ENCODE measurements at places on chromosomes 3 and 15.

DNA sequence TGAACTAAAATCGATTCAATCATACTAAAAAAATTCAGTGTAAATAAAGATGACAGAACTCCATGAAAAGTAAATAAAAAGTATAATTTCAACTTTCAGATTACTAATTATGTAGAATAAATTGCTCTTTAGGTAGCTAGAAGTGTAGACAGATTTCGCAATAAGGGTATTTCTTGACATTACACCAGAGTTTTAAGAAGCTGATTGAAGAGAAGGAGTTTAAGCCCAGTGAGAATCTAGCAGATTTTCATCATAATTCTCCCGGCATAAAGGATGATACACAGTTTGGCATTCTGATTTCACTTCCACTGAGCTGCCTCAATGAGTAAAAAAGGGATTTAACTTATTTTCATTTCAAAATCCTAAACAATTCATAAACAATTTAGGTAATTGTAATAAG, 259.2 kb downstream of the NEK10 start:
- no peak for DNase-seq

- DNase-seq = no peak
Measured at GRCh38 chr15:64247906-64248541, 85.2 kb upstream of the PPIB start.

- DNase-seq = no peak
Measured at GRCh38 chr15:51874751-51875644, 45.5 kb downstream of the TMOD3 start.

DNA sequence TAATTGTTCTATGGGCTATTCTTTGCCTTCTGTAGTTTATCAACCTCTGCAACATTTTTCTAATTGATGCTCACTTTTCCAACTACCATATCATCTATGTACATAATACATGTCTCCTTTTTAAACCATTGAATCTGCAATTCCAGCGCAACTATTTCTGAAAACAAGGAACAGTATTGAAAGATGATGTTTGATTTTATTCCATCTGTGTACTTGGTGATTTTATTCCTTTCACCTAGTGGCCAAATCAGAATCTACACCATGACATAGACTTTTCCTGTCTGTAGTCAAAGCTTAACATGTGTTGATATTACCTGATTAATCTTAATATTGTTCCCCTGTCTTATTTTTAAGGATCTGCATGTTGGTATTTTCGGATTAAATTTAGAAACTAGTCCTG, 13.0 kb downstream of the NKTR start:
- DNase-seq = no peak

- DNase-seq = no peak
Measured at GRCh38 chr3:126300001-126300760, 57.0 kb downstream of the KLF15 start.

DNA sequence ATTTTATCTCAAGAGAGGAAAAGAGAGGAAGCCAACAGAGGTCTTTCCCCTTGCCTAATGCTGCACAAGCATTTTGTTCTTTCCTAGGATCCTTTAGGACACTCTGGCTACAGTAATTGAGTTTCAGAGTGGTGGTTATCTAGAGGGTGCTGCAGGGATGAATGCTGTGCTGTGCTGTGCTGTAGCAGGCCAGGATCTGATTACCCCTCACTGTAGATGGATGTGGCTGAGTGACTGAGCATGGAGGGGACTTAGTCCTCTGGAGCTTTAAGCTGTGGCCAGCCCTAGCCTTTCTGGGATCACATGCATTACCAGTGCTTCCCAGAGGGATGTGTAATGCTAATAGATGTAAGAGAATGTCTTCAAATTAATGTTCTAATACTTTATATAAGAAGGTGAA, 94.8 kb downstream of the SLC9A9 start:
- DNase-seq = no peak

GRCh38 chr15:36079021-36079420, 500.4 kb upstream of the CDIN1 start:
- no peak for DNase-seq

DNA sequence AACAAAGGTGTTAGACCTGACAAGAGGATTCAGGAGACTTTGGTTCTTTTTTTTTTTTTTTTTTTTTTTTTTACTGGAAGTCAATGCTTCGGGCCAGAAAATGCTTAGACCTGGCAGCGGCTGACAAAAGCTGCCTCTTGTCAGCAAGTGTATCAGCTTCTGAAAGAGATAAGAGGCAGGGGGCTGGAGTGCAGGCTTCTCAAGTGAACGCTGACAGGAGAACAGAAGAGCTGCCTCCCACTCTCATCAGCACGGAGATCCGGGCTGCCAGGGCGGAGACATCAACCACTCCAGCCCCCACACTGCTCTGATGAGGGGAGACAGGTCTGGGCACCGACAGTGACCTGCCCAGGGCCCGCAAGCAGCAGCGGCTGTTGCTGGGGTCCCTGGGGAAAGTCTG, 9.4 kb upstream of the SCN5A start:
- DNase-seq = no peak

DNA sequence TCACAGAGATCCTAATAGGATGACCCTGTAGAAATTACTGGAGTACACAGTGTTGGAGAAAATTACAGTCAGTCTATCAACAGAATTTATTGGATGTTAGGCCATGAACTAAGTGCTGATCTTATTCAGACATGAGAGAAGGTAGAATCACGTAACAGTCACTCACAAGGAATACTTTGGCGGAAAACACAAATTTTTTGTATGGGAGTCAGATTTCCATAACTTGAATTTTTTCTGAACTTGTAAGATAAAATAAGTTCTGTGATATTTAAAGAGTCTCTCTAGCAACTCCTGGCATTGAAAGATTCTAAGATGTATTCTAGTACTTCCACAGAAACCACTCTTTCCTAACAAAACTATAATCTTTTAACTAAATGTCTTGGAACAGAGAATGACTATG, 178.8 kb upstream of the MME start:
- no peak for DNase-seq

GRCh38 chr3:196323691-196324090, 5.7 kb upstream of the DYNLT2B start:
- no peak for DNase-seq

- DNase-seq = no peak
Measured at GRCh38 chr15:73959012-73959581, 32.8 kb downstream of the LOXL1 start.

DNA sequence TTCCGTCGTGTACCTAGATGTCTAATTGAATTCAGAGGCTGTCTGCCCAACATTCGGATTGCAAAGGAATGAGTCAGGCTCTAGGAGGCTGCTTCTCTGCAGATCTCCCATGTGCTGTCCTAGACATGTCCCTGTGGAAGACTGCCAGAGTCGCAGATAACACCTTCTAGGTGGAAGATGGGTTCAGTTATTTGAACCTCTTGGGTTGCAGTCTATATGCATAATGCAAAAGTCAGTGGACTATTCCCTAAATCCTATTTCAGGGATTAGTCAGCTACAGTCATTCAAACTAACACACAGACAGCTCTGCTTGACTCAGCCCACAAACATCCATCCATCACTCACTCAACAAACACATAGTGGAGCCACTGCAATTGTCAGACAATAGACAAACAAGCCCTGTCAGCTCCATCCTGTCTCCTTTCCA, 300.0 kb upstream of the CTNNB1 start:
- no peak for DNase-seq

DNA sequence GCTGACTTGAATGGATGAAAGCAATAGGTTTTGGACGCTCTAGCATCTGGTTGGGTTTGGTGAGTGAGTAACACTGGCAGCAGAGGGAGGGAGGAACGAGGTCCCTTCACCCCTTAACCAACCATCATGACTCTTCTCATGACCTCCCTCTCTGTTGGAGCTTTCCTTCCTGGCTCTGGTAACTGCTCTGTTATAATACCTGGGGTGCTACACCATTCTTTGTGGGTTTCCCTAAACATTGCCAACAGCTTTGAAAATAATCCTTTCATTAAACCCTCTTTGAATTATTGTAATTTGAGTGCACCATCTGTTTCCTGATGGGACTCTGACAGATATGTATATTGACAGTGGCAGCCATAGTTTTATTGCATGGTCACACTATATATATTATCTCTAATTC, 146.2 kb upstream of the PTPRG start:
- DNase-seq = no peak

DNA sequence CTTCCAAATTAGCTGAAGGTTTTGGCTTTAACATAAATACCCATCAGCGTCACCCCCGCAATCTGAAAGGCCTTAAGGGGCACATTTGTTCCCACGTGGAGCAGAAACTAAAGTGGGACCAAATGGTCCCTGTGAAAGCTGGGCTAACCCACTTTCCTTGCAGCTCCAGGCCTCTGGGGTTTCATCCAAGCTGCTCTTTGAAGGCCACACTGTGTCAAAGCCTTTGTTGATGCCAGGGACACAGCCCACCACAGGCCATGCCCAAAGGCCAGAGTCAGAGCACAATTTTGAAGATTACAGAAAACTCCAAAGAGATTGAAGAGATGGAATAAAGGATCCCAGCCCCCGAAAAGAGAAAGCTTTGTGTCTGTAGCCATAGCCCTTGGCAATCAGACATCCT, 2.7 kb upstream of the ADPGK start:
- no peak for DNase-seq

- no peak for DNase-seq
Measured at GRCh38 chr3:172552607-172553006, 29.4 kb upstream of the TNFSF10 start.

- DNase-seq = no peak
Measured at GRCh38 chr3:161557445-161558150, 61.0 kb downstream of the OTOL1 start.

DNA sequence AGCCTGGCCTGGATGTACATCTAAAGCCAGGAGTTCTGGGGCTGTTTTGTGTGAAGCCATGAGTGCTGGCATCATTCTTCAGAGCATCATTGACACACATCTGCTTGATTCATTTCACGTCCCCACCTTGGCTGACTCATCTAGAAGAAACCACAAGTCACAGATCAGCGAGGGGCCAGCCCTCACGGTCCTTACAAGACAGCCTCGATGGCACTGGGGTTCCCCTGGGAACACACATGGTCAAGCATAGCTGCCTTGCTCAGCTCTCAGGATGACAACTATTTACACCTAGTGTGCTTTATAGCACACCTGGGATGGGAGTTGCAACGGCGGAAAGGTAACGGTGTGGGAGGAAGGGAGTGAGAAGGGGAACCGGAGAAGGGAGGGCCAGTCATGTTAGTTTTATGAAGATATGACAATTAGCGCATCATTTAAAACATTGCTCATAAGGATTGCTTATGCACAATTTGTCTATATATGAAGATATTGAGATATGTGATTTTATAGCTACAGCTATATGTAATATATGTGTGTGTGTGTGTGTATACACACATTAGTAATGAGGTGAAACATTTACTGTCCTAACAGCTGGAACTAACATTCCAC, 227.1 kb downstream of the RPLP1 start:
- DNase-seq = no peak

DNA sequence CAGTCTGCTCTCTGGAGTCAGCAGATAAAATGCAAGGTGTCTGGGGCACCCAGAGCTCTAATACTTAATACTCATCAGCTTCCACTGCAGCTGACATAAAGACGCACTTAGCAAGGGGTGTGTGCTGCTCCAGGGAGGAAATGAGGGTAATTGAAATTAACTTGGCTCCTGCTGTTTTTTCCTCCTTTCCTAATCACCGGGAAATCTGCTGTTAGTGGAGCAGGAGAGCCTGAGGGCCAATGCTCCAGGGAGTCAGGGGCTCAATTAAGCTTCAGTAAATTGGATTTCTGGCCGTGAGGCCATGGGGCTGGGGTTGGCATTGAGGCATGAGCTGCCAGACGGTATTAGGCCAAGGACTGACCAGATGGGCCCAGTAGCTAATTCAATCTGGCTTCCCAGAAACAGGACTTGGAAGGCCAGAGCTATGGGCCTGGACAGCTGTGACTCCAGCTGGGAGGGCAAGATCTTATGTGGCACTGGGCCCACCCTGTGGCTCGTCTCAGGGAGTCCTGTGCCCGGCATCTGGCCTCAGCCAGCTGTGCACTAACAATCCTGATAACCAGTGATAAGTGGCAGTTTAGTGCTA, 30.7 kb upstream of the CHRNB4 start:
- DNase-seq = no peak

GRCh38 chr15:67900621-67901147, 60.8 kb upstream of the RNU6-1 start:
- DNase-seq = no peak

GRCh38 chr3:107938143-107938542, 152.7 kb downstream of the CD47 start:
- no peak for DNase-seq

- DNase-seq = no peak
Measured at GRCh38 chr3:171825222-171825828, 15.0 kb upstream of the PLD1 start.

DNA sequence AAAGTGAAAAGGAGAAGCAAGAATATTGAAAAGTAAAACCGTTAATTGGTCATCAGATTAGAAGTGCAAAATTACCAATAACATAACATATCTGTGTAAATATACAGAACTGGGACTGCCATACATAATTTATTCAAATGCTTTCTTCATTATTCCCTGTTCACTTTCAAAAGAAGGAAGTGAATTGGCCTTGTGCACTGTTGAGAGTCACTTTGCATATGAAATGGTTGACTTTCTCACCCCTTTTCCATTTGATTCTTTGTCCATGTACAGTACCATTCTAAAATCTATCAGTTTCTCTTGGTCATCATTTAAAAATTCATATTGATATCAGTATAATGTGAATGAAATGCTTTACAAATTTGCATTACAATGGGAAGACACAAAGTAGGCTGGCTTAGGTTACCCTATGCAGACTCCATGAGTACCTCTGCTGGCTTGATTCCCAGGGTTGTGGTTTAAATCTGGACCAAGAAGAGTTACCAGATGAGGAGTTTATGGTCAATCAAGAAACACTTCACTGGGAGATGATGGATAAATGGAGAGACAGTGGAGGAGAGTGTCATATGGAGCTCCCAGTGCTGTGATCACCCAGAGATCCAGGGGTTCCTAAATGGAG, 210.9 kb upstream of the TOPAZ1 start:
- no peak for DNase-seq

GRCh38 chr3:31039145-31039544, 144.7 kb upstream of the GADL1 start:
- no peak for DNase-seq

DNA sequence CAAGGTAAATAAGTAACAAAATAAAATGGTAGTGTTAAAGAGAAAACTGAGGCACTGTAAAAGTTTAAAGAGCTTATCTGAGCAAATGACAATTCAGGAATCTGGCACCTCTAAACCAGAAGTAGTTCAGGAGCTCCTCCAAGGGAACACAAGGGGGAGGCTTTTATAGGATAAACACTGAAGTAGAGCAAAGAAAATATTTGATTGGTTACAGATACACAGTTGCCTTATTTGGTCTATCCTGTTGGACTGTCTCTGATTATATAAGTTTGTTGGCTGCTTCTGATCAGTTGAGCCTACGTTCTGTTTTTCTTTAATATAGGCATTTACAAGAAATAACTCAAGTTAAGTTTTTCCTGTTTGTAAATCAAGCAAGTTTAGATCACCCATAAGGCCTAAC, 146.9 kb downstream of the ERC2 start:
- no peak for DNase-seq
